ENCODE measurements at places on chromosomes 16 and 17. TPM values are rescaled to one million over a fixed set of nuclear protein-coding genes. Genes with fewer than 3 reads are reported as not detected.

SHCBP1 gene
- total RNA-seq, result 71.8 TPM

PRDM7 gene
- total RNA-seq, result not detected

CHMP6 gene
- 13.0 TPM for total RNA-seq

ZP2 gene
- total RNA-seq, result not detected

RPH3AL gene
- 3.4 TPM for total RNA-seq

CDH5 gene
- 0.50 TPM for total RNA-seq

NOG gene
- 2.7 TPM for total RNA-seq

GPR139 gene
- not detected for total RNA-seq

RNF227 gene
- total RNA-seq, result 2.5 TPM

KCNJ2 gene
- 6.6 TPM for total RNA-seq

TBC1D3 gene
- not detected for total RNA-seq

HOXB8 gene
- total RNA-seq, result not detected

CFAP97D1 gene
- total RNA-seq, result under 0.01 TPM

SLC16A11 gene
- total RNA-seq, result 0.11 TPM

SULT1A4 gene
- total RNA-seq, result 1.1 TPM

MFAP4 gene
- total RNA-seq, result 4.8 TPM

KRTAP4-6 gene
- total RNA-seq, result not detected

ELMO3 gene
- total RNA-seq, result 0.62 TPM

ENPP7 gene
- total RNA-seq, result not detected

GUCY2D gene
- under 0.01 TPM for total RNA-seq

MYH8 gene
- not detected for total RNA-seq

Measured in uterine smooth muscle cell (primary cell).